ENCODE measurements at places on chromosomes 7 and 10.

GRCh38 chr10:23354630-23355279, 10.2 kb upstream of the C10orf67 start:
- no peak for DNase-seq

GRCh38 chr10:97002670-97003069, 170.6 kb downstream of the LCOR start:
- no peak for DNase-seq

- no peak for DNase-seq
These were observed 174.4 kb downstream of the CDCA7L start for GRCh38 chr7:21771266-21771665.

- no peak for DNase-seq
These were observed 261.0 kb downstream of the HDAC9 start for GRCh38 chr7:18756378-18757050.

- DNase-seq, result no peak
These were observed 28.2 kb downstream of the TIMM23 start for GRCh38 chr10:46000538-46000937.

DNA sequence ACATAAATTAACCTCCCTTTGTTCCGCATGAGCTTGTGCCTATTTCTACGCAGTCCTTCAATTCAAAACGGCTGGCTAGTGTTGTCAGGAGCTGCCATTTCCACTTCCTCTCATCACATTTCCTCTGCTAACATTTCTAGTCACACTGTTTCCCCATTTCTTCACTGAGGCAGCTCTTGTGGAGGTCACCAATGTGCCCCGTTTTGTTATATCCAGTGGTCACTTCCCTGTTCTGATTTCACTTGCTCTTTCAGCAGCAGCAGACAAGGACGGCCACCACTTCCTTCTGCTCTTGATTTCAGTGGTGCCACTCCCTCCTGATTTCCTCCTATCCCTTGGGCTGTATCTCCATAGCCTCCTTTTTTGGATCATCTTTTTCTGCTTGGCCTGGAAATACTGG, 64.8 kb upstream of the SEC61G start:
- no peak for DNase-seq

All from substantia nigra (tissue), 51 donors.